ENCODE measurements at places on chromosomes 5 and 9.

- no peak for DNase-seq
Measured at GRCh38 chr5:34529581-34530331, 126.4 kb upstream of the RAI14 start.

- no peak for DNase-seq
Measured at GRCh38 chr5:81965524-81965923, 6.3 kb upstream of the ATG10 start.

- no peak for DNase-seq
Measured at GRCh38 chr9:118170032-118170955, 466.1 kb downstream of the TLR4 start.

DNA sequence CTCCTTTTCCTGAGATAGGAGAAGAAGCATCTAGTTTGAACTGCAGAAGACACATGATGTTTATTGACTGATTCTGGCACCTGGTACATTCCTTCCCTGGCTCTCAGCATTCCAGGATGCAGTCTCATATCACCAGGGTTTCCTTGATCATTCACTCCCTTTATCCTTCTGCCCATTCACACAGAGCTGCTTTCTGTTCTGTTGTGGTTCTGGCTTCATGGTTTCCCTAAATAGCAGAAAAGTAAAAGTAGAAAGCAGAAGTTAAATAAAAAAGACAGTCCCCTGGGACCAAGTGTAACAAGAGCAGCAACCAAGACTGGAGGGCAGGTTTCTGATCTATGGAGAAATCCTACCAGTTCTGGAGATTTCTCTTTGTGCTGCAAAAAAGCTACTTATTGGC, 3.2 kb downstream of the IFNA8 start:
- no peak for DNase-seq

DNA sequence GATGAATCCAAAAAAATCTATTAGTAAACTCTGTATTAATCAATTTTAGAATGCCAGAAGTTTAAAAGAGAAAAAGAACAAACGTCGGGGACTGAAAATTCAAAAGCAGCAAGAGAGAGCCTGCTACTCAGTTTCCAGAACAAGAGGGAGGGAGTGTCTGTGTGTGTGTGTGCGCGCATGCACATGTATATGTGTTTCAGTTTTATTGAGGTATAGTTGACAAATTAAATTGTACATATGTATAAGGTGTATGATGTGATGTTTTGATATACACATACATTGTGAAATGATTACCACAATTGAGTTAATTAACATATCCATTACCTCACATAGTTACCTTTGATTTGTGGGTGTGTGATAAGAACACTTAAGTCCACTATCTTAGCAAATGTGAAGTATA, 27.6 kb upstream of the GRAMD2B start:
- no peak for DNase-seq

- DNase-seq = no peak
Measured at GRCh38 chr9:38018958-38019602, 49.9 kb downstream of the SHB start.

GRCh38 chr5:103780794-103781193, 218.2 kb upstream of the NUDT12 start:
- no peak for DNase-seq

GRCh38 chr9:131960311-131960710, 119.4 kb downstream of the MED27 start:
- DNase-seq = no peak

- DNase-seq = no peak
Measured at GRCh38 chr9:116628716-116629115, 58.4 kb upstream of the TRIM32 start.

DNA sequence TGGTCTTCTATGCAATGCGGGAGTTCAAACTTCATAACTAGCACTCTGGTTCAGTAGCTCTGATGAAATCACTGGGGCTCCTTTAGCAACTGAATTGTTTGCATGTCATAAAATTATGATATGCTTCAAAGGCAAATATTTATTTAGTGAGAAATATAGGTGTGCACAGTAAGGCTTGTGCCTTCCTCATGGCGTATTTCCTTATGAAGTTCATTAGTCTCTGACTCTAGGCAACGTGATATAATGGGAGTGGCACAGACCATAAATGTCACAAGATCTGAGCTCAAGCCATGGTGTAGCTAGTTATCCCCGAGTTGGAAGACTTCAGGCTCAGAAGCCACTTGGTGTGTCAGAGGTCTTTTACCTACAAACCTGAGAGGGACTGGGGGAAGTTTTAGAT, 35.5 kb downstream of the PIP5K1B start:
- DNase-seq = no peak

DNA sequence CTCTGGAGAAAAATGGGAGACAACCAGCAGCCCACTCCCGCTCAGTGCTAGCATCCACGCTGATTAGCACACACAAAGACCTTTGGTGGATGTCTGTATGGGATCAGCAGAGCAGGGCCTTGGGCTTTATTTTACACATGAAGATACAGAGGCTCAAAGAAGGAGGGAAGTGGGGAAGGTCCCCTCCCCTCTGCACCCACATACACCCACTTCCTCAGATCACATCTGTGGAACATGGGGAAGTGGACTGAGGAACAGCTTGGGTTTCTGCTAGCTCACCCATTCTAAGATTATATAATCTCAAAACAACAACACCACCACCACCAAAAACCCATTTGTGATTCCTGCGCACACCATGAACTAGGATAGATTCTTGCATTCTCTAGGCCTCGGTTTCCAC, 14.0 kb downstream of the GGTA1 start:
- no peak for DNase-seq

DNA sequence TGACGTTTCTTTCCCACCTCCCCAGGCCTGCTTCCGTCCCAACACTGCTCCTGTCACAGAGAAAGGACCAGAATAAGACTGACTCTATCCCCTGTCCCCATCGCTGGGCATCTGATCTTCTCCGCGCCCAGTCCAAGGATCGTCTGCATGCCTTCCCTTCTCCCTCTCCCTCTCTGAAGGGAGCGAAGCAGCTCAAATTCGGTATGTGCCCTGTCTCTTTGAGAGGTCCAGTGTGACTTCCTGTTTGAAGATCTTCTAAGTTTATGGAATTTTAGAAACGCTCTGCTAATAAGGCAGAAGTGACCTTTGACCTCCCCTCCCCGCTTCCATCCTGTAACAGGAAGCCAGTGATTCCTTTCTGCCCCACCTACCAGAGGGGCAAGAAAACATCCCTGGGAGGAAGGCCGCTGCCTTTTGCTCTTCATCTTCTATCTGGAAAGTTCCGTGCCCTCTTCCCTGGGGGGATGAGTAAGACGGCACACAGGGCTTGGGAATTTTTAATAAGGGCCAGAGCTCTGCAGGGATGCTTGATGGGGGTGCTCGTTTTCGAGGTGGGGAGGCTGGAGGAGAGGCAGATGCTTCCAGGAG, 40.7 kb upstream of the RNU6ATAC start:
- DNase-seq = no peak

- DNase-seq = no peak
Measured at GRCh38 chr9:94650949-94651348, 11.6 kb upstream of the FBP1 start.

DNA sequence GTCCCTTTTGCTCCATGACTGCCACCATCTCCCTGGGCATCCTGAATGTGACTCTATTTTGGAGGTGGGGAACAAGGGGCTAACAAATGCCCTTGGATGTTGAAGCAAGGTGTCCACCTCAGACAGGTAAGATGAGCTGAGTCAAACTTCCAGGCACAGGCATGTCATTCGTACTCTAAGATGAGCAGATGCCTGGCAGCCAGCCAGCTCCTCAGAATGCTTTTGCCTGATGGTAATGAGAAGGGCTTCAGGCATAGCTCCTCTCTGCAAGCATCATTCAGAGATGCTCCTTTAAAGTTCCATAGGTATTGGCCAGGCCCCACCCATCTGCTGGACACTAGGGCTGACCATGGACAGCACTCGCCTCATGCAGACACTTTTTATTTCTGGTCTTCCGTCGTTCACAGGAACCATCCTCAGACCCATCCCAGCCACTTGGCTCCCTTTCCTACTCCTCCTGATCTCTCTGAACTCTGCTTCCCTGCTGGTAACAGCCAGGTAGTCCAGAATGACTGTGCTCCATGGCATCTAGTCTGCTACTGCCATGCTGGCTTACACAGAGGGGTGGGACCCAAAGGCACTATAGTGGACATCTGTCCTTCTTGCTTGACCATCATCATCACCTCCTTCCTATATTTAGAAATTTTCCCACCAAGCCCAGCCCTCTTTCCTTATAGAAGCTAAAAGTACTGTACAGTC, 118.8 kb downstream of the GLIS3 start:
- no peak for DNase-seq

DNA sequence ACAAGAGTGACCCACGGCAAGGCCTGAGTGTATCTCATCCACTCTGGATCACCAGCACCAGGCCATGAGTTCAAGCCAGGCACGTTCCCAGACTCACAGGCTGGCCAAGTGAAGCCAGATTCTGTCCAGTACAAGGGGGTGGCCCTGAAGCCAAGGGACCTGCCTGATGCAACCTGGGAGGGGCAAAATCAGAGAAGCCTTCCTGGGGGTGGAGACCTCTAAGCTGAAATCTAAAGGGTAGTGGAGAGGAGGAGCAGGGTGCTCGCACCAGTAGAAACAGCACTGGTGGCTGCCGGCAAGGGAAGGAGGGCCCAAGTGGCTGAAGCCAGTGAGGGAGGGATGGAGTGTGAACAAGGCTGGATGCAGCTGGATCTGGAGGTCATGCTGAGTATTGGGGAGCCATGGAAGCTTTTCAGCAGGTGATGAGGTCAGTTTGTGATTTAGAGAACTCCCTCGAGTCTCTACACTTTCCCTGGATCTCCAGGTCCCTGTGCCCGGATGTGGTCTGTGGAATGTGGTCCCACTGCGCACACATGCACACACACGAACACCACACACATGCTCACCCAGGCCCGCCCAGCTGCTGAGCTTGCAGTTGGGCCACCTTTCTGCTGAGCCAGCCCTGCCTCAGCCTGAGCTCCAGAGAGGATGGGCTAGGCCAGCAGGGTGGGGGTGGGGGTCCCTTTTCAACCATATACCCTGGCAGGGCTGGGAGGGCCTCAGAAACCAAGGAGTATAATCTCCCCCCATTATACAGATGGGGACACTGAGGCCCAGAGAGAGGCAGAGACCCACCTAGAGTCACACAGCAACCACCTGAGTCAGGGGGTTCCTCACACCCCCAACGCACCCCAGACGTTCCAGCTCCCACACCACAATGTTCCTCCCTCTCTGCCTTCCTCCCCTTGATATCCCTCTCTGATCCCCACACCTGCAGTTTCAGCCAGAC, 1.6 kb downstream of the PIP5KL1 start:
- no peak for DNase-seq

- DNase-seq = no peak
Measured at GRCh38 chr9:36906492-36906891, 127.6 kb downstream of the PAX5 start.

- no peak for DNase-seq
Measured at GRCh38 chr9:112809351-112809848, 58.8 kb downstream of the SNX30 start.

- peak; percentile 21 for DNase-seq
Measured at GRCh38 chr9:129027685-129028191, 393 bp downstream of the SH3GLB2 start.

GRCh38 chr5:29077451-29077850, 2039.1 kb upstream of the CDH9 start:
- DNase-seq = no peak

- no peak for DNase-seq
Measured at GRCh38 chr5:144406442-144406841, 235.8 kb downstream of the KCTD16 start.

- no peak for DNase-seq
Measured at GRCh38 chr9:26329974-26330373, 562.6 kb downstream of the CAAP1 start.

DNA sequence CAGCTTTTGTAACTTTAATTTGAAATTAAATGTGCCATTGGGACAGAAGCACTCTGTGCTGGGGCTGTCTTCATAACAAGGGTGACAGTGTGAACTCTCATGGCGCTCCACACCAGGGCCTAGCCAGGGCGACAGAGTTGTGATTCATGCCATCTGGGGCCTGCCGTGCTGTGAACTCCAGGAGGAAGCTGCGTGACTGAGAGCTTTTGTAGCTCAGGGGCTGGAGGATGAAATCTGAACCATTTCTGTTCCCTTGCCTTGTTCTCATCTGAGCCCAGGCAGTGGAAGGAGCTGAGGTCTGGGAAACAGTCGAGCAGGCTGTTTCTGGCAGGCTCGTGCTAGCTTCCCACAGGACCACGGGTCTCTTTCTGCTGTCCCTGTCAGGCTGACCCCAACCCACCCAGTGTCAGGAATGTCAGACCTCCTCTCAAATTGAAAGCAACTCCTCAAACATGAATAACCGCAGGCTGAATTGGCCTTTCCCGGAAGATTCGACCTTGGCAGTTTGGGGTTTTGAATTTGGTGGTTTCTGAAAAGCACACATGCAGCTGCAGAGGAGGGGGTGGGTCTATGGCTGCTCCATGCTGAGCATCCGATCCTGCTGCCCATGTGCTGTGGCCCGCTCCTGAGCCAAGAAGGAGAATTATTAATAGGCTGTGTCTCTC, 69.2 kb upstream of the RPS23 start:
- DNase-seq = no peak

- DNase-seq = no peak
Measured at GRCh38 chr9:131107760-131108159, 11.4 kb downstream of the AIF1L start.

DNA sequence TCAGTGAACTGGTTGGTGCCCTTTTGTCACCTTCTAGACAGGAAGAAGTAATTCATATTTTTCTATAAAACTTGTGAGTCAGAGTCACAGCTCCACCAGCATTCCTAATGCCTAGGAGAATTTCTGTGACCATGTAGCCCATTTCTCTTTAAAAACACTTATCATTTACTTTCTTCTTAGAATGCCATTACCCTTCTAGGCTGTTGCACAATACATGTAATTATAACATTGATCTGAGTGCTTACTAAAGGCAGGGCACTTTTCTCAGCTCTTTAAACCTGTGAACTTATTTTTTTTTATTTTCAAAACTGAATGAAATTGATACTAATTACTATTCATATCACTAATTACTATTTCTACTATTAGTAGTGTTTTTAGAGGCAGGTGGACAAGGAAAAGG, 373.7 kb downstream of the TLE4 start:
- no peak for DNase-seq

- DNase-seq = no peak
Measured at GRCh38 chr5:23703940-23704855, 196.8 kb downstream of the PRDM9 start.

GRCh38 chr9:38662763-38663593, 42.6 kb upstream of the ANKRD18A start:
- no peak for DNase-seq

DNA sequence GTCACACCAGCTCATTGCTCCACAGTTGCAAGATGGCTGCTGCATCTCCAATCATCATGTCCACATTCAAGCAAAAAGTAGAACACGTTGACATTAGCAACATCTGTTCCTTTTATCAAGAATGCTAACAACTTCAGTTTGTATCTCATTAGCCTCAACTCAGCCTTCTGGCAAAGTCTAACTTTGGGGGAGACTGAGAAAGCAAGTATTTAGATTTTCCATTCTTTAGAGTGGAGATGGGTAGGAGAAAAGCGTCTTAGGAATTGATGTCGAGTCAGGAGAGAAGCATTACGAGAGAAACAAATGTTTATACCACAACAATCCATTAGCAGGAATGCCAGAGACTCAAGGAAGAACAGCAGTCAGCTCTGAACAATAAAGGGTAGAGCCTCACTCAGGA, 446.3 kb downstream of the ENC1 start:
- no peak for DNase-seq

Measured in stimulated activated CD8-positive, alpha-beta memory T cell treated with anti-CD3 and anti-CD28 coated beads, Interleukin-4, amount 100 ng/mL, for 1 hour (primary cell).